ENCODE measurements at places on chromosomes 1 and 21. TPM values are rescaled to one million over a fixed set of nuclear protein-coding genes. Genes with fewer than 3 reads are reported as not detected.

DNA sequence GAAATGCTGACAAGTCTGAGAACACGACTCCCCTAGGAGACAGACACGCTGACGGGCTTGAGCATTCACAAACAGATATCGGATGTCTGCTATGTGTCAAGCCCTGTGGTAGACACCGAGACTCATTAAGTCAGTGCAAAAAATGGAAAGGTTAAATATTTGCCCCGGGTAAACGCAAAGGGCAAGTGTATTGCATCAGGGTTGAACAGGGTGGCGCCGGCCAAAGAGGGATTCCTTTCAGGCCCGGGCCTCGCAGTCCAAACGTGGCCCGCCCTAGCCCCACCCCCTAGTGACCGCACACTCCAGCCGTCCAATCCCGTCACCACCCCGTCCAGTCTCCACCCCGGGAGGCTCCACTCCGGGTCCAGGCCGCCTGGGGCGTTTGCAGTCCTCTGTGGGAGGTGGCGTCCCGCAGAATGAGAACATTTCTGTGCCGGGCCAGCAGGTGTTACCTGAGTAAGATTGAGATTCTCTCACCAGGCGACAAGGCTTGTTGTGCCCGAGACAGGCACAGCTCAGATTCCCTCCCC, 16.3 kb upstream of the TMEM9 start:
- DNase-seq: peak; percentile 97

GRCh38 chr1:1664941-1665814, 6.4 kb upstream of the CDK11B start:
- no peak for DNase-seq

- peak; percentile 56 for DNase-seq
These were observed 30.8 kb upstream of the RPTN start for GRCh38 chr1:152189657-152190442.

- no peak for DNase-seq
These were observed 395.1 kb downstream of the HLX start for GRCh38 chr1:221274373-221274772.

- no peak for DNase-seq
These were observed 21.4 kb downstream of the PLEKHA6 start for GRCh38 chr1:204338360-204338759.

DNA sequence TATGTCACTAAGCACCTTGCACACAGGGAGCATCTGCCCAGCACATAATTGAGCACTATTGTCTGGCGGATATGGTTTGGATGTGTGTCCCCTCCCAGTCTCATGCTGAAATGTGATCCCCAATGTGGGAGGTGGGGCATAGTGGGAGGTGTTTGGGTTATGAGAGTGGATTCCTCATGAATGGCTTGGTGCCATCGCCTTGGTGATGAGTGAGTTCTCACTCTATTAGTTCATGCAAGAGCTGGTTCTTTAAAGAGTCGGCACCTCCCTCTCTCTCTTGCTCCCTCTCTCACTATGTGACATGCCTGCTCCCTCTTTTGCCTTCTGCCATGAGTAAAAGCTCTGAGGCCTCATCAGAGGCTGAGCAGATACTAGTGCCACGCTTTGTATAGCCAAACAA, 9.5 kb downstream of the CTSK start:
- no peak for DNase-seq

- no peak for DNase-seq
These were observed 100.8 kb downstream of the TOMM20 start for GRCh38 chr1:235027862-235028250.

- DNase-seq: no peak
These were observed 55.1 kb downstream of the PRDX6 start for GRCh38 chr1:173532237-173532636.

DNA sequence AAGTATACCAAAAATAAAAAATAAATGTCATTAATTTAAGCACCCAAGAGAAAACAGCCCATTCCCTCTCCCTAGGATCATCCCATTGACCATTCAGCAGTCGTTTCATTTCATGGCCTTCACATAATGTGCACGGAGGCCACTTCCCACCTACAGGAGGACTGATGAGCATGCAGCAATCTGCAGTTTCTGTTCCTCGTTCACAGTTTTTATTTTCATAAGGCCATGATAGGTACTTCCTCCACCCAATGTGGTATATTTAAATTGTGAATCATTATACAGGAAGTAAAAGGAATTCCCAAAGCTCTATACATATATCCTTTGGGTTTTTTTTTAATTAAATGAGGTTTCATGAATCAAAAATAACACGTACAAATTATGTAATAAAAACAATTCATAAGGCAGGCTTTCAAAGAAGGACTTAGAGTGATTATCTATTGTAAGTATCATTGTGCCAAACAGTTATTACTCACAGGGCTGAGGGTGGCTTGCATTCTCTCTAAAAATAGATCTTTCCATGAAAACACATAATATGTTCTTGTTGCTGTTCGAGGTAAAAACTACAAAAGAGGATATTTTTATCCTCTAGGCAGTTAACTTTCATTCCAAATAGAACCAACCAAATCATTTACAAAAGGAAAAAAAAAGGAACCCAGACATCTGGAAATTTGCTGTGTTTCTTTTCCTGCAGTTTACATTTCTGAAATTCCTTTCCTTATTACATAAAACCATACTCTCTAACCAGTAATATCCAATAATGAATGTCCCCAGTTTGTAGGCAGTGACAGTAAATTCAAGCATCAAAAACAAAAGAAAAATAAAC, 27.5 kb upstream of the SLC44A3 start:
- no peak for DNase-seq

GRCh38 chr1:67573311-67573872, 111.6 kb upstream of the GADD45A start:
- DNase-seq: no peak

GRCh38 chr1:1630965-1631781, 800 bp upstream of the MMP23B start:
- peak; percentile 83 for DNase-seq

DNA sequence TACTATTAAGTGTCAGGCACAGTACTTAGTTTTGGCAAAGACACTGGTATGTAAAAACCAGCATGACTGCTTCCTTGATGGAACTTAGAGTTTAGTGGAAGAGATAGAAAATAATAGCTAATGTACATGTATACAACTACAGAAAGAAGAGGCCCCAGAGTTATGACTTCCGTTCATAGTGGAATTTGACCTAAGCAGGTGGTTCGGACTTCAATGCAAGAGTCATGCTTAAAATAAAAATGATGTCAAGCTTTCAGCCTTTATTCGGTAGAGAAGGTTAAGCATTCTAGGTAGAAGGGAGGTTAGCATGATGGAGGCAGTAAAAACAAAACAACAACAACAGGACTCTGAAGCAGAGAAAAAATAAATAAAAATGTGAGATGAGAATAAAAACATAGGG, 165.9 kb downstream of the KCNT2 start:
- DNase-seq: no peak

DNA sequence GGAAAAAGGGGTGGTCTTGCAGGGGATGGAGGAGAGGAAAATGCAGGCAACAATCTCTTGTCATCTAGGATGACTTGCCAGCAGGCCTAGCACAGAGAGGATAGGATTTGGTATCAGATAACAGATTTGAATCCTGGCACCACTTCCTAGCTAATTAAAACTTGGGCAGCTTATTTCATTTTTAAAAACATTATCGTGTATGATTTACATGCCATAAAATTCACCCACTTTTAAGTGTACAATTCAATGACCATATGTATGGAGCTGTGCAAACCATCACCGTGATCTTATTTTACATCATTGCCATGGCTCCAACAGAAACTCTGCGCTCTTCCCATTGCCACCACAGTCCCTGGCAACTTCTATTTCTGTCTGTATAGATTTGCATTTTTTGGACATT, 6.9 kb downstream of the PYCR2 start:
- DNase-seq: no peak

DNA sequence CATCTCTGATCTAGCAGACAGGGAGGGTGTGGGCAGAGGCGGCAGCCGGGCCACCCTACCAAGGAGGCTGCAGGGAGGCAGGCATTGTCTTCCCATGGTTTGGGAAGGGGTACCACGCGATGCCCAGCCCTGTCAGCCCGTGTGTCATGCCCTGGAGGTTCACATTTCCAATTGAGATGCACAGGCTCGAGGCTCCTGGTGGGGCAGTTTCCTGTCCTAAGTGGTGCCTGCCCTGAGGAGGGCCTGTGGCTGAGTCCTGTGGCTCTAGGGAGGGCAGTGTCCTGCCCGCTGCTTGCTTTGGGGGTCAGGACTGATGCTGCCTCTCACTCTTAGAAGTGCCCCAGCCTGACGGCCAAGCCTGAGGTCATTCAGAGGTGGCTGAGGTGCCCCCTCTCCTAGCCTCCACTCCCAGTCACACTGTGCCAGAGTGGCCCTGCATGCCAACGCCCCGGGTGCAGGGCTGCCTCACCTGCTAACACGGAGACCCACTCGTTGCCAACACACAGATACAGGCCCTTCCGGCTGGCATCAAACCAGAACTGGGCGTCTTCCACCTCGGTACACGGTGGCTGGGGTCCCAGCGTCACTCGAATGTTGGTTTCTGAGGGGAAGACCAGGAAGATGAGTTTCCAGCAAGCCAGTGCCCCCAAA, 11.9 kb downstream of the KRTAP10-1 start:
- no peak for DNase-seq

- DNase-seq: no peak
These were observed 134.4 kb upstream of the EDN2 start for GRCh38 chr1:41618871-41619270.

The CD5L gene
- 0.99 TPM for polyA plus RNA-seq

The AKT3 gene
- 3.2 TPM for polyA plus RNA-seq

The TMEM82 gene
- polyA plus RNA-seq: not detected

The C1orf105 gene
- polyA plus RNA-seq: 1.8 TPM

The TMEM52 gene
- polyA plus RNA-seq: 1.6 TPM

All from heart left ventricle (tissue), 16 donors.